NCI-H2081 treated with DMSO at 0.1 percent for 48 hours (cell line): ENCODE measurements at places on chromosomes 7 and 10.

- DNase-seq, result no peak
Observed at GRCh38 chr7:79471283-79471682, 17.8 kb upstream of the MAGI2 start.

GRCh38 chr10:17578603-17579002 is 38.6 kb downstream of the HACD1 start:
- no peak for DNase-seq

GRCh38 chr7:41247143-41247865 is 455.6 kb downstream of the INHBA start:
- no peak for DNase-seq

GRCh38 chr7:108120196-108120595 is 10.0 kb downstream of the LAMB4 start:
- DNase-seq, result no peak

DNA sequence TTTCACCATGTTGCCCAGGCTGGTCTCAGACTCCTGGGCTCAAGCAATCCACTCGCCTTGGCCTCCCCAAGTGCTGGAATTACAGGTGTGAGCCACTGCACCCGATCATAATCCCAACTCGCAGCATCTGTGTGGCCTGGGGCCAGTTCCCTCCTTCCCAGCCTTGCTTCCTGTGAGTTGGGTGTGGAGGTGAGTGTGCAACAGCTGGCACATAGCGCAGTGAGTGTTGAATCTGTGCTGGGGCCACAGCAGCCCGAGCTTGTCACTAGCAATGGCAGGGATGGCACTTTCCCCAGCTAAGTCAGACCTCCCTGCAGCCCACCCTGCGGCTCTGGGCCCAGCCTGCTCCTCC is 12.2 kb downstream of the TMEM184A start:
- no peak for DNase-seq

- DNase-seq, result no peak
Observed at GRCh38 chr7:30694218-30694745, 12.0 kb upstream of the CRHR2 start.

- DNase-seq, result no peak
Observed at GRCh38 chr10:93837822-93838221, 56.0 kb upstream of the SLC35G1 start.

GRCh38 chr10:3045471-3046209 is 21.7 kb upstream of the PFKP start:
- DNase-seq, result no peak

DNA sequence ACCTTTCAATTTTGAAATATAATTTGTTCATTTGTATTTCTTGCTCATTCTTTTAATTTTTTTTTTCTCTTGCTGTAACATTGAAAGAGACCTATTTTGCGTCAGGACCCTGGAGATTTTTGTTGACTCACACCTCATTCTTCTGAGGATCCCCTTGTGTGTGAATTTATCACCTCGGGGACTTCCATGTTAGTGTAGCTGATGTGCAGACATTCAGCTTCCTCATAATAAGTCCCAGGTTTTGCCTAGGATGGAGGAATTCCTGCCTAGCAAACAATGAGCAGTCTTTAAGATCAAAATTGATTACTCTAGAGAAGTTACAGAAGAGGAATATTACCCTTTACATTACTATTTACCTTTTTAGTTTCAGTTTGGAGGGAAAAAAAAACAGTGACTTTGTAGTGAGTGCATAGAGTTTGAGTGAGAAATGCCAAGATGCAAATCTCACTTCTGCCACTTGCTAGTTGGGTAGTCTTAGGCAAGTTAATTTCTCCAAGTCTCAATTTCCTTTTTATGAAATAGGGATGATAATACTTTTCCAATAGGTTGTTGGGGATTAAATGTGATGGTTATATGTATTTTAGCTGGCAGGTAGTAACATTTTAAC is 14.3 kb downstream of the TES start:
- no peak for DNase-seq

DNA sequence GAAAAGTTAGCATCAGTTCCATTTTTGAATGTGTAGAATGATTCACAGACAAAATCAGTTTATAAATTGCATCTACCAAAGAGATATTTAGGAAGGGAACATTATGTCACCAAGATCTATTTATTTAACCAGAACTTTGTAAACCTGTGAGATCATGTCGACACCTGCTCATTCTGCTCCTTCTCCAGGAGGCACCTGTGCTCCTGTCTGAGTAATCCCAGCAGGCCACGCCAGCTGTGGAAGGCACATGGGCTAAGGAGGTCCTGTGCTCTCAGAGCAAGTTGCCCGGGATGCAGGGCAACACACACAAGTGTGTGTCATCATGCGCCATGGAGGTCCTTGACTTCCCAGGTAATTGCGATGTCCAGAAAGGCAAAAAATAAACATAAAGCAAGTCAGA is 45.5 kb upstream of the ADARB2 start:
- peak; percentile 15 for DNase-seq

DNA sequence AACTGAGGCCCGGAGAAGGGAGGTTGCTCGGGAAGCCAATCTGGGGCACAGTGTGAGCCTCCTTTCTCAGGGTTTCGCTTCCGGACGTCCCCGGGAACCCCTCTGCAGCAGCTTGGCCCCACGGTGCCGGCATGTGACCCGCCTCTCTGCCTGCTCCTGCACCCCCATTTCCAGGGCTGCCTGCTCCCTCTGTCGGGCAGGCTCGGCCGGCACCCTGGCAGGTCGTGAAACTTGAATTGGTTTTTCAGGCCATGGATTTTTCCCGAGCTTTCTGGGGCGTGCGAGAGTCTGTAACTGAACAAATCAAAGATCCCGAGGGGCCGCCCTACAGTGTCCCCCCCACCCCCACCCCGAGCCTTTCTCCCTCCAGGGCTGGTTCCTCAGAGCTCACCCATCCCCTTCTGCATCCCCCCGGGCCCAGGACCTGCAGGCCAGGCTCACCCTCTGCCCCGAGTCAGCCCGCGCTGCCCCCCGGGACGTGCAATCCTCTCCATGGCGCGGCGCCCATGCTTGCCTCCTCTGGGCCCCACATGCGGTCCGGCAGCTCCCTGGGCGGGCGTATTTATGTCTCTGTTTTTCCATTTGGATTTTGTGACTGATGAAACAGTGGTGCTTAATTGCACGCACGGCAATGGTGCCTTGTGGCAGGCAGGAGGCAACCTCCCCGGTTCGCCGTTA is 58.1 kb downstream of the UNCX start:
- no peak for DNase-seq

DNA sequence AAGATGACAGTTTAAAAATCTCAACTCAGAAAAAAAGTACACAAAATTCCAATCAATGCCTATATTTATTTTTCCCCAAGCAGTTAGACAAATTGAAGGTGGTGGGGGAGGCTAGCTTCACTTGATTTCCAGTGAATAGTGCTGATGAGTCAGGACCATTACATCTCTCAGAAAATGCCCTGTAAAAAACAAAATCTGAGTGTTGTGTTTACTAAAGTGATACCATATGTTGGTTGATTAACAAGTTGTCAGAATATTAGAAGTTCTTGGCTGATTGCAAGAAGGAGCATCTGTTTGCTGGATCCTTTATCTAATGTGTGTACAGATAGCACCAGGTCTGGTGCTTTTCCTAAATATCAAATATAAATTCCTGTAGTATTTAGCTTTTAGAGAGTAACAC is 31.3 kb upstream of the KIAA1217 start:
- no peak for DNase-seq

GRCh38 chr10:73819081-73819480 is 7.7 kb upstream of the NDST2 start:
- no peak for DNase-seq

GRCh38 chr10:108490944-108491343 is 1326.4 kb upstream of the SORCS1 start:
- no peak for DNase-seq
